ENCODE measurements at places on chromosomes 4 and X.

DNA sequence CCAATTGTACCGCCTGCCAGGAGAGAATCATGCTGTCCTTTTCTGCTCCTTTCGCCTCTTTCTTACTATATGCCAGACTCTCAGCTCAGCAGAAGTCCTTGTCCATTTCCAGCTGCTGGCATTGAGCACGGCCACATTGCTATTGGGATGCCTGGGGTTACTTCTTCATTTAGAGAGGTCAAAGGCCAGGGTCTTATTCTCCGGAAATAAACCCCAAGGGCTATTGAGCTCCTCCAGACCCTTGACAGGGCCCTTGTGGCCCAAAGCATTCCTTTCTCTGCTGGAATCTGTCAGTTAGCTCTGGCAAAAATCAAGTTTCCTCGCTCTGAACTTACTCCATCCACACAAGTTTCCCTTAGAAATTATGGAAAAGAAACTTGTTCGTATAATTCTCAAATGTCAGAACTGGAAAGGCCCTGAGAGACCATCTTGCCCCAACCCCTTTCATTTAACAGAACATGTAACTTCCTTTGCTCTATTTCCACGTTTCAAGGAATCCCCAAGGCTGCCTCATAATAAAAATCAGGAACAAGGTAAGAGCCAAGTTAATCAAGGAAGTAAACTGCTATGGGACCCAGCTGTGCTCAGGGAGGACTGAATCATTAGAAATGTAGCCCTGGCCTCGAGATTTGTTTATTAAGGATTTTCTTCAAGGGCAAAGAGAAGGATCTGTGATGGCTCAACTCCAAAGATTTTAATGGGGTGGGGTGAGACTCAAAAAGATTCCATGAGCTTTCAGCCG, 11.8 kb downstream of the AKAP4 start:
- peak; percentile 42 for DNase-seq

DNA sequence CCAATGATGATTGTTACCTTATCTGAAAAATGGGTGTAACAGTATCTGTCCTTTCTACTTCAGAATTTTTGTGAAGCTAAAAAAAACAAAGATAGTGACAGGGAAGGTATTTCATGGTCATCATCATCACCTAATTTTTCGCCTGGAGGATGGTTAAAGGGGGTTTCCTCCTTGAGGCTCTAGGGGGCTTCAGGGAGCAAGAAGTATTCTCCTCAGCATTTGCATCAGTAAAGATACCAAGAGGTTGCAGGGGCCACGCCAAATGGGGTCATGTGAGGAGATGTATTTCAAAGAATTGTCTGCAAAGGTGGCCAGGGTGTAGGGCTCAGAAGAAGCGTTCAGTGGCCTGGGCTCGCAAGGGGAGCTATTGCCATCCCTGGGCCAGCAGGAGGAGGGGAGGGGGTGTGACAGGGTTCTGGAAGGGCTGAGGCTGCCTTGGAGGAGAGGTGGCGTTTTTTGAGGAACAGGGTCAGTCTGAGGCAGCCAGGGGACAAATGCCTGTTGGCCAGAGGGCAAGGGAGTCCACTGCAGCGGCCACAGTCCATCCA, 7.3 kb upstream of the NSG1 start:
- DNase-seq: no peak

- DNase-seq: no peak
Measured at GRCh38 chr4:80948995-80949394, 81.5 kb upstream of the BMP3 start.

GRCh38 chrX:119618439-119618838, 12.2 kb upstream of the NKRF start:
- DNase-seq: no peak

Measured in neural progenitor cell (in vitro differentiated cells).